NCI-H1048 (cell line): ENCODE measurements at places on chromosomes 3 and 15.

DNA sequence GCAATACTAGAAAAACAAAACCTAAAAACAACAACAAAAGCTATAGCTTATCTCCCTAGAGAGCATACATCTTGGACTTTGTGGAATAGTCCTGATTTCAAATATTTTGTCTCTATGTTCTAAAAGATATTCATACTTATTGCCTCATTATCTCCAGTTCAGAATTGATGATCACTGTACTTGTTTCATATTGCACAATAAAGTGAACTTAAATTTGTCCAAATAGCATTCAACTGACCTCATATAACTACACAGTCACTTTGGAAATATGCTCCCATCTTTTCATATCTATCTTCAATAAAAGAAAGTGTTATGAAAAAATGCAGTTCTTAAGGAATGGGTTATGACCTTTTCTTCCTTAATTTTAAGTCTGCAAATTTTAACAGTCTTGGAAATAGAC, 228.6 kb upstream of the CMC1 start:
- DNase-seq = no peak

DNA sequence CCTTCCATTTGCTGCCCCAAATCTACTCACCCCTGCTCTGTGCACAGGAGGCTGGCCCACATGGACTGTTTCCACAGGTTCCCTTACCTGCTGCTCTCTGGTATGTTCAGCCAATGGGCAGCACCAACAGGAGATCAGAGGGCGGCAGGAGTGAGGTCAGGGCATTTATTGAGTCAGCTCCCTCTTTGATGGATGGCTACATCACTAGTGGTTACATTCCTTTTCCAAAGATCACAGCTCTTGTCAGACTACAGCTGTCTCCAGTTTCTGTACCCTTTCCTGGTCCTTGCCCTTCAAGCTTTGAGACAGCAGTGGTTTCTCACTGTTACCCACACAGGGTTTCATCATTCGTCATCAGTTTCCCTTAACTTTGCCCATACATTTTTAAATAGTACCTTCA, 325.1 kb downstream of the SUCLG2 start:
- no peak for DNase-seq

DNA sequence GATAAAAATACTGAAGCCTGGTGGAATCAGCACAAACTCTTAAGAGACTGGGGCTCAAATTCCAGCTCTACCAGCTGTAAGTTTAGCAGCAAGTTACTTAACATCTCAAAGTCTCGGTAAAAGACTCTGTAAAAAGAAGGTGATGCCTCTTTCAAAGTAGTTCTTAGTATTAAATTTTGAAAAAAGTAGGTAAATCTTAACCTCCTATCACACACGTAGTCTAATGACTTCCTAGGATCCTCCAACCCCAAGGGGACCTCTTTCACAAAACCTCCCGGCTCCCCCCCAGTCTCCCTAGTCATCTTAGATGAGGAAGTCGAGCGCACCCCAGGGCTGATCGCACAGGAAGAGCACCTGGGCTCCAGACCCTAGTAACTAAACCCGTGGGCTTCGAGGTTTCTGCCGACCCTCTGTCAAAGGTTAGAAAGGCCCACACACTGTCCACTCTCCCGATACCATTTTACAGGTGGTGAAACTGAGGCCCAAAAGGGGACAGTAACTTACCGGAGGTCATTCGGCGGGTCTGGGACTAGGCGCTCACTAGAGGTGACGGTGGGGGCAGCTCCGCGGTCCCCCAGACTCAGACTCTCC, 427 bp downstream of the MBD4 start:
- DNase-seq = no peak

GRCh38 chr3:9638155-9638554, 11.2 kb upstream of the MTMR14 start:
- DNase-seq = no peak

GRCh38 chr3:30749230-30749629, 142.8 kb downstream of the TGFBR2 start:
- no peak for DNase-seq

- no peak for DNase-seq
Measured at GRCh38 chr3:11198070-11198469, 43.8 kb downstream of the HRH1 start.

DNA sequence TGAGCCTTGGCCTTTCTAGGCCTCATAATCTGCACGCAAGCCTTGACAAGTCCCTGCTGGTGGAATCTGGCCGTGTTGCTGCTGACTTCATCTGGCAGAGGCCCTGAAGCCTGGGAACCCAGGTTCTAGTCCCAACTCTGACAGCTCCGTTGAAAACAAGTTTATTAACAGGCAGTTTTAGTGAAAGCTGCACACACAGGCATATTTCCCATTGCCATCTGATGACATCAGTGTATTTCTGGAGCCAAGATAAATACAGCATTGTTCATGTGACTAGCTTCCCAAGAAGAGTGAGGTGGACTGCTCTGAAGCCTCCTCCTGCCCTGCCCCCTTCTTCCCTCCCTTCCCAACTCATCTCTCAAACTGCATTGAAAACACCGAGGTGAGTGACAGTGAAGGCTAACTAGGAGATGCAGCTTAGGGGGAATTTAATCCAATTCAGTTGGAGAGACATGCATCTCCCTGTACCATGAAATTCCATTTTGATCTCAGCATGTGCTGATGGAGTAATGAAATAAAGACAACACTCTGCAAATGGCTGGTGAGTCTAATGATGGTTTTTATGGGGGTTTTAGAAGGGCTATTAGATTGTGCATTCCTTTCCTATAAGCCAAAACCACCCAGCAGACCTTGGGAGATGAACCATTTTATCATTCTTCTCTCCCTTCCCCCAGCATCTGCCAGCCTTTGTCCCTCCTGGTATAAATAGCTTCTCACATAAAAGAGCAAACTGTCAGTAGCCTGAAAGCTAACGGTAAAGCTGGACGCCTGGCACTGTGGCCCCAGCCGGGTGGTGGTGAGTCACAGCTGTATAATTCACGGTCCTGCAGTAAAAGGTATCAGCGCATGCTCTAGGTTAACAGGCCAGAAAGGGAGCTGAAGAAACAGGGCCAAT, 38.0 kb downstream of the PRICKLE2 start:
- no peak for DNase-seq

- no peak for DNase-seq
Measured at GRCh38 chr3:62151591-62151990, 221.8 kb downstream of the FEZF2 start.

- DNase-seq = no peak
Measured at GRCh38 chr15:85743392-85744055, 51.2 kb downstream of the KLHL25 start.

DNA sequence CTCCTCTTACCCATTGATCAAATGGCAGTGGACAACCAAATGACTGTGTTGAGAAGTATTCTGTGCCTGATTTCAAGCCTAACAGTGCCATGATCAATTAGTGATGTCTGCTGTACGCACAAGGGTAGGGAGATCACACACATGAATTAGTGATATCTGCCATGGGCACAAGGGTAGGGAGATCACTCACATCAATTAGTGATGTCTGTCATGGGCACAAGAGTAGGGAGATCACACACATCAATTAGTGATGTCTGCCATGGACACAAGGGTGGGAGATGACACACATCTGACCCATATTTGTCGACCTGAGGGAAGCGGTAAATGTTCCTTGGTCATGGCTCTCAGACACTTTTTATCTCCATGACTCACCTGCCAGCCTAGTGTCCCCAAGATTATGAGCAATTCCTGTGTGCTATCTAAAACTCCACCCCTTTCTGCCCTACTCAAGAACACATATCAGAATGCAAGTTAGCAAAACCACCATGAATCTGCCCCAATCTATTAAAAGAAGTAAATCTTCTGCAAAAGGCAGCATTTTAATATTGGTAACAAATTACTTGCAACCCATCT, 165.0 kb downstream of the NTRK3 start:
- DNase-seq = no peak

DNA sequence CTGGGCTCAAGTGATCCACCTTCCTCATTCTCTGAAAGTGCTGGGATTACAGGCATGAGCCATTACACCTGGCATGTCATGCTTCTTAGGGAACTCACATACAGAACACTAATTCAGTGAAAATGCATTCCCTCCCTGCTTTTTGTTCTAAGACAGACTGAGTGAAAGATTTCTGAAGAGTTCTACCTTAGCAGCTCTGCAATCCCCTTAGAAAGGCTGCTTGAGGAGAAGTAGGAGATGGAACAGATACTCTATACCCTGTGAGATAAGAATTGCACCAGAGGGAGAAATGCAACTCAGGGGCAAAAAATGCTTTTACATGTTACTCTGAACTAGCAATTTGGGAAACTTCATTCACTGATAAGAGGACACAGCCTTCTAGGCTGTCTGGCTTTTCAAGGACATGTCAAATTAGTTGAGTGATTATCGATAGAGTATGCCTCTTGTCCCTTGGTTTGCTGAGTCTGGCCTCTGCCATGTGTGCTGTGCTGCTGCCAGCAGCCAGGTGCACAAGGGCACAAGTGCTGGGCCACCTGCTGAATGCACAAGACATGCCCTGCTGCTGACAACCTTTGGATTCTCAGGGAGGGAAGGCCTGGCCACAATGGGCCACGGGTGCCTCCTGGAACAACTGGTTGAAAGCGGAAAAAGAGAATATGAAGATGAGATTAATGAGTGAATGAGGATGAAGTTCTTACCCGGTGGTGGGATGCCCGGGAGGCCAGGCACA, 17.8 kb downstream of the UQCC5 start:
- DNase-seq = no peak

- DNase-seq = no peak
Measured at GRCh38 chr3:114566767-114567166, 272.9 kb downstream of the TIGIT start.

- DNase-seq = no peak
Measured at GRCh38 chr3:161156936-161157335, 51.8 kb upstream of the B3GALNT1 start.

DNA sequence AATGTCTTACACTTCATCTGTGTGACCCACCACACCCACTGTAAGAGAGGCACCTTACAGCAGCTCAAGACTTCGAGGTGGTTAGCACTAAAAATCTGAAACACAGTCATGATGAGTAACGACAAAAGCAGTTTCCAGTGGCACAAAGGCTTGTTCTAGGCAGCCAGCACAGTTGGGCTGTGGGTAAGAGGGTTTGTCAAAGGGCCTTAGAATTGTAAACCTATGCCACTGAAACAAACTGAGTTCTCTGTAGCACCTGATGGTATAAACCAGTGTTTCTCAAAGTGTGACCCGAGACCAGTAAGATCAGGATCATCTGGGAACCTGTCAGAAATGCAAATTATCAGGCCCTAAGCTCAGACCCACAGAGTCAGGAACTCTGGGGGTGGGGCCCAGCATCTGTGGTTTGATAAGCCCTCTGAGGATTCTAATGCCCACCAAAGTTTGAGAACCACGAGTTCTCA, 36.5 kb downstream of the DAPK2 start:
- DNase-seq = no peak

GRCh38 chr3:134721214-134721613, 70.4 kb upstream of the KY start:
- no peak for DNase-seq

DNA sequence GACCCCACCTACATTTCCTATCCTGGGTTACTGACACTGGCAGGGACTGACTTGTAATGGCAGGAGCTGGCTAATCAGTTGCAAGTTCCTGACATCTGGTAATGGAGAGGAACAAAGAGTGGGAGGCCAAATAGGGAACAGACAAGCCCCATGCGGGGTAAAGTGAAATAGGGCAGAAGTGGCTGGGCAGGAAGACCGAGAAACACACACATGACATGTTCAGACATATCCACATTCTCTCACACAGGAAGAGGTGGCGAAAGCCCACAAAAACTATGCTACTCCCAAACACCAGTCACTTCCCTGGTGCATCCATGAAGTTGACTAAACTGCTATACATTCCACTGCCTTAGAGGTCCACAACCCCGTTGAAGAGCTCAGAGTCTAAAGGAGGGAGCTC, 394.1 kb upstream of the TBL1XR1 start:
- no peak for DNase-seq

DNA sequence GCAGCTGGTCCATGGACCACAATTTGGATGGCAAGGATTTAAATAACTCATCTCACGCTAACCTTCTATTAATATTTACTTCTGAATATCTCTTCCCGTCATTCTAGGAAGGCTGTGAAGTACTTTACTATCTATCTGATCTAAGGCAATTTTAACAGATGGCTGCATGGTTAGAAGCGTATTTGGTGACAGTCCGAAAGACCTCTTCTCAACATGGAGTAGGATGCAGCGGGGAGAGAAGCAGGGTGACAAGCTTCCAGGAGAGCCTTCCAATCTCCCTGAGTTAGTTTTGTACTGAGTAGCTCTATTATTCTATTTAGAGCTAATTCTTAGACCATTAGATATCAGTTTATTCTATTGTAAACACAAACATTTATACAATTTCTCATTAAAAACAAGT, 309.4 kb downstream of the PLCL2 start:
- no peak for DNase-seq

GRCh38 chr15:77993374-77993911, 84.1 kb downstream of the TBC1D2B start:
- no peak for DNase-seq
